ENCODE measurements at places on chromosomes 1 and 21.

- H3K36me3 ChIP-seq, result no peaks in the 10 kb centered on the region
- peaks cover 15% of the 10 kb centered on the region for H3K27me3 ChIP-seq
- H3K4me1 ChIP-seq, result peaks cover 4% of the 10 kb centered on the region
- H3K27ac ChIP-seq, result no peak overlapping the region
- no peak for DNase-seq
Observed at GRCh38 chr1:84995484-84996334, 1.2 kb downstream of the MCOLN2 start.

DNA sequence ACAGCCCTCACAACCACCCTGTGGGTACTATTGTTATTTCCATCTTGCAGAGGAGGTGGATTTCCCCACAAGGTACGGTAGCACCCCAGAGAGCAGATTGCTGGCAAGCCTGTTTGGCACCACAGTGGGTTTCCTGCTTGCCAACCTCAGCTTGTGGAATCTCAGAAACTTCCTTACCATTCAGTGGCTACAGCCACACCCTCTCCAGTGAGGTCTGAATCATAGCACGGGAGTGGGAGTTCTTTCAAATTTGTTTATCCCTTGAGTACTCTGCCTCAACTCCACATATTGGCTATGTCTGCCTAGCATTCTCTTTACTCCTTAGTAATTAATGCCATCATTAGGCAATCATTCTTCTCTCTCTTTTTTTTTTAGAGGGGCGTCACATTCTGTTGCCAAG, 162.1 kb downstream of the PTPRU start:
- H3K27me3 ChIP-seq, result peaks cover 3% of the 10 kb centered on the region
- DNase-seq, result no peak

DNA sequence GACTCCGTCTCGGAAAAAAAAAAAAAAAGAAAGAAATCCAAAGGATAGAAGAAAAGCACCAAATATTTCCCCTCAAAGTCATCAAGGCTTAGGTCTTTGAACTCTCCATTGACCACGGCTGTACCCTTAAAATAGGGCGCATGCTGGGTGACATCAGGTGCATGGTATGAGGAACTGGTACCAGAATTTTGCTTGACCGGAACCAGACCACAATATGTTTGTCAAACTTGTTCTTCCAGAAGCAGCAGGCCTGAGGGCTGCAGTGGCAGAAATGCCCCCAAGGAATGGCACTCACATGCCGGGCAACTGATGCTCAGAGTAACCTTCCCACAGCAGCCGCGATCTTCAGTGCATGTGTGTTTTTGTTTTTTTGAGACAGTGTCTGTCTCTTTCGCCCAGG, 21.0 kb downstream of the RCC1 start:
- H3K36me3 ChIP-seq, result peaks cover 6% of the 10 kb centered on the region
- H3K4me3 ChIP-seq, result no peak overlapping the region
- H3K27me3 ChIP-seq, result peaks cover 5% of the 10 kb centered on the region
- H3K4me1 ChIP-seq, result peaks cover 8% of the 10 kb centered on the region

DNA sequence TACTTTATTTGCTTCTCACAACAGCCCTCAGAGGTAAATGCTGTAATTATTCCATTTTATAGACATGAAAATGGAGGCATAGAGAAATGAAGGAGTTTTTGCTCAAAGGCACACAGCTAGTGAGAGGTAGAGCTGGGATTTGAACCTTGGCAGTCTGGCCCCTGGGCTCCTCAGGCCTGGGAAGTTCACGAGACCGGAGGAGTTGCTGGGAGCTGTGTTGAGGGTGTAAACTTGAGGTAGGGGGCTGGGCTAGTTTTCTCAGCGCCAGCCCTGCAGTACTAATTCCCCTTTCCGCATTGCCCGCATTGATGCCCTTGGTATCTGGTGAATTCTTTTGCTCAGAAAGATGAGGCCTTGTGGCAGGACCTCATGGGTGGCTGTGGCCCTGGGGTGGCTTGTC, 73.3 kb downstream of the PTPRU start:
- no peak overlapping the region for H3K4me3 ChIP-seq
- peaks cover 3% of the 10 kb centered on the region for H3K4me1 ChIP-seq
- no peak overlapping the region for H3K27ac ChIP-seq
- peaks cover 5% of the 10 kb centered on the region for H3K27me3 ChIP-seq

GRCh38 chr1:46067652-46068051, 64.8 kb downstream of the PIK3R3 start:
- no peaks in the 10 kb centered on the region for H3K27me3 ChIP-seq
- H3K4me1 ChIP-seq, result peaks cover 8% of the 10 kb centered on the region
- peaks cover 3% of the 10 kb centered on the region for H3K36me3 ChIP-seq
- H3K27ac ChIP-seq, result no peak overlapping the region
- no peak overlapping the region for H3K4me3 ChIP-seq
- no peak for DNase-seq

- H3K36me3 ChIP-seq, result no peaks in the 10 kb centered on the region
- H3K27me3 ChIP-seq, result peaks cover 5% of the 10 kb centered on the region
- no peak overlapping the region for H3K4me3 ChIP-seq
- peaks cover 3% of the 10 kb centered on the region for H3K4me1 ChIP-seq
Observed at GRCh38 chr1:7048395-7048794, 263.1 kb downstream of the CAMTA1 start.

DNA sequence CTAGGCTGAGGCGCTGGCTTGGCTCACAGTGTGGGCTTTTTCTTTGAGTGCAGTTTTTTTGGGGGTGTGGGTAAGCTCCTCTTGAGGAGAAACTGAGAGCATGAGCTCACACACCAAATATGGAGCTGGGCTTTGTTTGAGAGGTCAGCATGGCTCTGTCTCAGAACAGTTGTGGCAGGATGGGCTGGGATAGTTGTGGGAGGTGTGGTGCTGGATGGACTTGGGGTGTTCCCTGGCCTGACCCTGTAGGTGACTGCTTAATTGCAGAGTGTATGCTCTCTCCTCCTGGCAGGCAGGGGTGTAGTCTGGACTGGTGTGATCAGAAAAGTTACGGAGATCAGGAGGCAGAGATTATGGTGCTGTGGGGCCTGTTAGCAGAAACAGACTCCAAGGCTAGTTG, 64.3 kb upstream of the PGBD5 start:
- no peak overlapping the region for H3K27ac ChIP-seq
- no peak for DNase-seq
- peaks cover 1% of the 10 kb centered on the region for H3K27me3 ChIP-seq
- no peaks in the 10 kb centered on the region for H3K4me1 ChIP-seq

GRCh38 chr1:47507881-47508701, 70.2 kb downstream of the FOXD2 start:
- no peaks in the 10 kb centered on the region for H3K36me3 ChIP-seq
- H3K4me3 ChIP-seq, result no peak overlapping the region
- DNase-seq, result peak; percentile 18
- no peaks in the 10 kb centered on the region for H3K4me1 ChIP-seq
- peaks cover 10% of the 10 kb centered on the region for H3K27me3 ChIP-seq

- H3K27me3 ChIP-seq, result peaks cover 6% of the 10 kb centered on the region
- H3K4me1 ChIP-seq, result peaks cover 33% of the 10 kb centered on the region
- H3K27ac ChIP-seq, result no peak overlapping the region
- no peak for DNase-seq
Observed at GRCh38 chr1:214515544-214516433, 35.6 kb downstream of the PTPN14 start.

DNA sequence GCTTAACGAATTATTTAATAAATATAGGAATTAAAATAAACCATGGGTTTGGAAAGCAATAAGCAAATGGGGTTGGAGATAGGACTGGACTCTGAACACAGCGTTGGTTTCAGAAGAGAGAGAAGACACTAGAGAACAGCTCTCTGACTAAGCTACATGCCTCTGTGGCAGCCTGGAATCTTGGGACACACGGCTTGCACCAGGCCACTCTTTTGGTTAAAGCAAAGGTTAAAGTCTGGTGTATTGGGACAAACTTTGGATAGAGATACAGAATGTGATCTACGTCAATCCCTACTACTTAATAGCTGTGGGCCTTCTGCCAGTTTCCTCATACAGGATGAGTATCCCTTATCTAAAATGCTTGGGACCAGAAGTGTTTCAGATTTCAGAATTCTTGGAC, 49.7 kb upstream of the HSD17B7 start:
- H3K27ac ChIP-seq, result no peak overlapping the region
- H3K4me1 ChIP-seq, result no peaks in the 10 kb centered on the region
- no peaks in the 10 kb centered on the region for H3K27me3 ChIP-seq

DNA sequence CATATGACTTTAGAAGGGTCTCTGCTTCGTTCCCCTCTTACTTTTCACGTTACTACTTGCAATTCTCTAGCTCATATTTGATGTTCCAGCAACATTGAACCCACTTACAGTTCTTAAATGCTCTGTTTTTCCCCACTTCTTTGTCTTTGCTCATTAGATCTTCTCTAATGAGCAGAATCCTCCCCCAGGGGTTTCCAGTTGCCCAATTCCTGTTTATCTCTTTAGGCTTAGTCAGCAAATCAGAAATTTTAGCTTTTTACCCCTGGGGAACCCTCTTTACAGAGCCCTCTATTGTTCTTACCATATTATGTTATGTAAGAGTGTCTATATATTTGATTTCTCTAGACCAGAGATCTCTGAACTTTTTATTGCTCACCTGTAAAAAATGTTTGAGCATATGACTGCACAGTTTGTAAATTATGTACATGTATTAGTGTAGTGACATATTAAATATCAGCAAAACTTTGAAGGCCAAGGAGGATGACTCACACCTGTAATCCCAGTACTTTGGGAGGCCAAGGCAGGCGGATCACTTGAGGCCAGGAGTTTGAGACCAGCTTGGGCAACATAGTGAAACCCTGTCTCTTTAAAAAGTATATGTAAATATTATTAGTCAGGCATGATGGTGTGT, 71.4 kb downstream of the FNBP1L start:
- peaks cover 5% of the 10 kb centered on the region for H3K27me3 ChIP-seq
- DNase-seq, result no peak
- peaks cover 21% of the 10 kb centered on the region for H3K4me1 ChIP-seq

- peak overlapping the region; percentile 97 for H3K4me3 ChIP-seq
- peak overlapping the region; percentile 57 for H3K27ac ChIP-seq
- no peaks in the 10 kb centered on the region for H3K27me3 ChIP-seq
- no peak for DNase-seq
Observed at GRCh38 chr1:220045356-220046051, 801 bp downstream of the EPRS1 start.

DNA sequence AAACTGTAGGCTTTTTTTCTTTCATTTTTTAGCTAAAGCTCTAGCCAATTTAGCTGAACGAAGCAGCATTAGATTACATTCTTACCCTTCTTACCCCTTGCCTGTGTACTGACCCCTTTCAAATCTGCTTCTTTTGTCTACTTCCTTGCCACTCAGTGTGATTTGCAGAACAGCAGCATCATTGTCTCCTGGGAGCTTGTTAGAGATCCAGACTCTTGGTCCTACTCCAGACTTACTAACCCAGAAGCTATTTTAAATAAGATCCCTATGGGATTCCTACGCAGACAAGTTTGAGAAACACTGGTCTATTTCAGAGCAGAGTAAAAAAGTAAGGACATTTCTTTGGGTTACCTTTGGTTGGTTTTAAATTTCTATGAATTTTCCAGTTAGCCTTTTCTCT, 13.8 kb downstream of the LRRC39 start:
- no peak overlapping the region for H3K27ac ChIP-seq
- DNase-seq, result no peak
- H3K4me3 ChIP-seq, result no peak overlapping the region
- H3K27me3 ChIP-seq, result peaks cover 2% of the 10 kb centered on the region

Data from endothelial cell (in vitro differentiated cells).